ENCODE measurements at places on chromosomes 3 and 15. TPM values are rescaled to one million over a fixed set of nuclear protein-coding genes. Genes with fewer than 3 reads are reported as not detected.

DNA sequence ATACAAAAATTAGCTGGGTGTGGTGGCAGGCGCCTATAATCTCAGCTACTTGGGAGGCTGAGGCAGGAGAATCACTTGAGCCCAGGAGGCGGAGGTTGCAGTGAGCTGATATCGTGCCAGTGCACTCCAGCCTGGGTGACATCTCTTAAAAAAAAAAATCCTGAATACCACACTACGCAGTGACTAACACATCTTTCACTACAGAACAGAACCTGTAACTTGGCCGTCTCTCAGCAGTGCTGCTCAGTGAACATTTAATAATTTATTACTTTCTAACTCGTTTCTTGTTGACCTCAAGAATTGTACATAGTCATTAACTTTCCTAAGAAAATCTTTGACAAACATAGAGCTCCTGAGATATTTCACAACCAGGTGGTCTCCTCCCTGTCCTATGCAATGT lies 3.8 kb downstream of the GREM1 start:
- DNase-seq: no peak

DNA sequence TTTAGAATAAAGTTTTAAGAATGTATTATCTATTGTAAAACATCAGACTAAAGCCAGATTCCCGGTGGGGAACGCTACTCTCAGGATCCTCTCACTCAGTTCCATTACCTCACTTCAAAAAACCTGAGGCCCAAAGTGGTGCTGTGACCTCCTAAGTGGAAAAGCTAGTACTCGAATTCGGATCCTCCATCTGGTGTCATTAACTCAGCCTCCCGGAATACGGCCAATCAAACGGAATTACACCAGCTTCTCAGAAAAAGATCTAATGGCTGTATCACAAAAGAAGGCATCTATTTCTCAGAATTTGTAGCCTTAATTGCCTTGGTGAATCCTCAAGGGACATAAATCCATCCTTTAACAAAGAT lies 627 bp downstream of the ACAD11 start:
- no peak for DNase-seq

DNA sequence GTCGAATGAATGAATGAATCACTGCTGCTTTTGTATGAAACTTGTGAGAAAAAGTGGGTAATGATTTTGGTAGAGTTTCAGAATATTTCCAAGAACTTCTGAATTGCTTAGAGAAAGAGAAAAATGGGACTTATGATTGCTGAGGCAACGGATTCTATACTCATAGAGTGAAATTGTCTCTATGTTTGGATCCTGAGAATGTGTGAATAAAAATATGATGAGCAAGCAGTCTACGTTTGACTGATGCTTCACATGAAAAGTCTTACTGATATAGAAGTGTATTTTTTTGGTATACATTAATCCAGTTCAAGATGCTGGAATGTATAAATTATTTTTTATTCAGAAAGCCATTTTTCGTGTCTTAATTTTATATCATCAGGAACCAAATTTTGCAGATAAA lies 441.1 kb downstream of the NLGN1 start:
- no peak for DNase-seq

DUOX1 gene
- 2.4 TPM for polyA plus RNA-seq

ECE2 gene
- not detected for polyA plus RNA-seq

GRCh38 chr3:124207873-124208485 lies 216.1 kb upstream of the ROPN1 start:
- no peak for DNase-seq

GRCh38 chr3:44624749-44625480 lies at the start of gene ZNF197:
ZNF197 (plus strand) TSS chr3:44625036; CDS start chr3:44629155, 4,119 bp downstream.
- peak; percentile 84 for DNase-seq

EXD1 gene
- 0.10 TPM for polyA plus RNA-seq

- no peak for DNase-seq
These were observed 222.9 kb upstream of the NDN start for GRCh38 chr15:23910030-23910429.

DNA sequence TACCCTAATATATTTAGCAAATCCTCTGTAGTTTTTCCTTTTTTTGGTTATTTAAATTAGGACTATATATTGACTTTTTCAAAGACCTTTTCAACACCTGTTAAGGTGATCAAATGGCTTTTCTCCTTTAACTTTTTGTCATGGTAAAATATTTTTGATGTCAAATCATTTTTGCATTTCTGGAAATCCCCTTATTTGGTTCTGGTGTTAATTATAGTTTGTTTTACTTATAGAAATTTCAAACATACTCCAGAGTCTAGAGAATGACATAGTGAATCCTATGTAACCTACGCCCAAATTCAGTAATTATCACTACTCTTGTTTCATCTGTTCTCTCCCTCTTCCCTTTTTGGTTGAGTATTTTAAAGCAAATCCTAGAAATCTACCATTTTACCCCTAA lies 121.3 kb upstream of the TBL1XR1 start:
- no peak for DNase-seq

KNG1 gene
- polyA plus RNA-seq: 179 TPM

DNA sequence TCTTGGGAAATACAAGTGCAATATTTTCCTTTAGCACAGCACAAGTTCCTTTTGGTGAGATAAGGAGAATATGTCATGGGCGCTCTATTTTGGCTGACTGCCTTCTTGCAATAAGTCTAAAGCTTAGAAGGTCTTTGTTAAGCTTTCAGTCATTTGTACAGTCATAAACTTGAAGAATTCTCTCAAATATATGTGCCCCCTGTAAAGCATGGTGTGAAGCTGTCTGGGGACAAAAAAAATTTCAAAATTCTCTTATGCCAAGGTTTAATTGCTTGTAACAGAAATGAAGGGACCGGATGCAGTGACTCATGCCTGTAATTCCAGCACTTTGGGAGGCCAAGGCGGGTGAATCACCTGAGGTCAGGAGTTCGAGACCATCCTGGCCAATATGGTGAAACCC lies 21.7 kb upstream of the ARID3B start:
- DNase-seq: no peak

PLA2G4E gene
- polyA plus RNA-seq: 0.04 TPM

GRCh38 chr15:90402223-90402622 lies 14.2 kb downstream of the IQGAP1 start:
- DNase-seq: no peak

- DNase-seq: peak; percentile 38
These were observed 593.4 kb upstream of the TGFBR2 start for GRCh38 chr3:30012941-30013543.

CCDC50 gene
- polyA plus RNA-seq: 64.3 TPM

GRCh38 chr3:27688053-27688452 lies 34.1 kb downstream of the EOMES start:
- DNase-seq: no peak

DNA sequence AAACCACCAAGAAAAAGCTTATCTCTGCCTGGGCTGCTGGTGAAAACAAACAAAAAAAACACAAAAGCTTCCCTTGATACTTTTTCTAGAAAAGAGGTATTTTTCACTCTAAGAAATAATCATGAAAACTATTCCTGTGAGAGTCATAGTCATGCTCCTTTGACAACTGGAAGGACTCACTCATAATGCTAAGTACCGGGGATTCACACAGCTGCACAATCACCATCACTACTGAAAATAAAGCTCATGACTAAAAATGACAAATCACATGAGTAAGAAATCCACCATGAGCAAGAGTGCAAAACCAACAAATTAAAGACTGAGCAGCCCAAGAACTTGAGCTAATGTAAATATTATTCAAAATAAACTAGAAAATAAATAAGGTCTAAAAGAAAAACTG lies 10.6 kb upstream of the POU1F1 start:
- no peak for DNase-seq

DNA sequence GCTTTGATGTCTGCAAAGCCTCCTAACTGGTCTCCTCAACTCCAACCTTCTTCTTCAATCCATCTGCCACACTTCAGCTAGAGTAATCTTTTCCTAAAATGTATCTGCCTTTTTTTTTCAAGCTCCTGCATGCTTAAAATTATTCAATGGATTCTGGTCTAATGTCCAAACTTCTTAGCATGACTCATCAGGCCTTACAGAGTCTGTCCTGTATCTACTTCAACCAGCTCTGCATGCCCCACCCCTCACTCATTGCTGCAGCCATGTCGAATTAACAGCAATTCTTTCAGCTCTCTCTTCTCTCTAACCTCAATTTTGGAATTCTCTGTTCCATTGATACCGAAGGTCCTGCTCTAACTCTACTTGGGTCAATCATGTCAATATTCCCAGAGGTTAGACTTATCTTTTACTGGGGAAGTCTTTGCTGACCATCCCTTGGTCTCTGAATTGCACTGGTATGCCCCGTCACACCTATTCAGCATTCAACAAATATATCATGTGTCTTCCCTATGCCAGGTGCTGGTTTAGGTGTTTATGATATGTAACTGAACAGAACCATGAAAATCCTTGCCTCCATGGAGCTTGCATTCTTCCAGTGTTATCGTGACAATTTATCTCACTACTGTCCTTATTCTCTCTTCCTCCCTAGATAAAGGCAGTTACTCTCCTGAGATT lies 88.5 kb upstream of the NANOGP8 start:
- DNase-seq: no peak

DNA sequence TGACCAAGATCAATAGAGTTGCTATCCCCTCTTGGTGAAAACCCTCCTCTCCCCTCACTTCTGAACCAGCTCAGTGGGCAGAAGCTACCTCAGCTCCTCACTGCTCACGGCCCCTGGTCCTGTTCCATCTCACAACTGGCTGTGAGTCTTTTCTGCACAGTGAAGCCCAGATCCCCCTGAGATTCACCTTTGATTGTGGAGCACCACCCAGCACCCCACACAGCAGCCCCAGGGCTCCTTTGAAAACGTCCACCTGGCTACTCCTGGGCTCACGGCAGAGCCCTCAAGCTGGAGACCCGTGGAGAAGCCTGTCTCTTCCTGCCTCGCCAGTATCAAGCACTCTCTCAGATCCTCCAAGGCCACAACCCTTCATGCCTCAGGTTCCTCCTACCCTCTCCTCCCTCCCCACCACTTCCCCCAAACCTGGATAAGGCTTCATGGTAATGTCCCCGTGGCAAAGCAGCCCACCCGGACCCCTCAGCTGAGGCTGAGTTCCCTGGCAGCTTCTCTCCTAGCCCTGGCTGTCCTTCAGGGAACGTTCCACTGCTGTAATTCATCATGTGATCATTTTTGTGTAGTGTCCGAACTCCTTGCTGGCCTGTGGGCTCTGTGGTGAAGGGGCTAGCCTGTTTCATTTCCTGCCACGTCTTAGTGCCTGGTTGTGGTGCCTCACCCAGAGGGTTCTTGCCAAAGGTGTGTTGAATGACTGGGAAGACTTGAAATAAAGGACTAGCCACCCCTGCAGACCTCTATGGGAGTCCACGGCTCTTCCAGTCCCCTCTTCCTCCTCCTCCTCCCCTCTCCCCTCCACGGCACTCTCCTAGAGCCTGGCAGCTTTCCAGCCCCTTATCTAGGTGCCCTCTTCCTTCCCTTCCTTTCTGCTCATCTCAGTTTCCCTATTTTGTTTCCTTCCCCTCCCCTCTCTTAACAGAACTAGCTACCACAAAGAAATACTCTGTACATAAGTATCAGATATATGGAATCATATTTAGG lies 44.5 kb downstream of the KY start:
- DNase-seq: no peak

DNA sequence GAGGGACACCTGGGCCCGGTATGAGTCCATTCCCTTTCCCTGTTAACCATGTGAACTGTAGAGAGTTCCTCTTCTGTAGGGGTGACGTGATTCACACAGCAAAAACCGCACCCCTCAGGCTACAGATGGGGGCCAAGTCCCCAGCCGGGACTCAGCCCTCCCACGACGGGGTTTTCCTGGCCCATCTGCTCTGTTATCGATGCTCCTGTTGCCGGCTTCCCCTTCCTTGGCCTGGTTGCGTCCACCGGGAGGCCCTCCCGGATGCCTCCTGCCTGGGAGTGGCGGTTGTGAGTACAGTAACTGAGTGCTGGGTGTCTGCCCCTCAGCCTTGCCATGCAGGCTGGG lies 817 bp upstream of the PLXNA1 start:
- DNase-seq: no peak

GRCh38 chr15:73078722-73079121 lies 26.5 kb downstream of the NEO1 start:
- no peak for DNase-seq

SLC15A2 gene
- 9.5 TPM for polyA plus RNA-seq

DNA sequence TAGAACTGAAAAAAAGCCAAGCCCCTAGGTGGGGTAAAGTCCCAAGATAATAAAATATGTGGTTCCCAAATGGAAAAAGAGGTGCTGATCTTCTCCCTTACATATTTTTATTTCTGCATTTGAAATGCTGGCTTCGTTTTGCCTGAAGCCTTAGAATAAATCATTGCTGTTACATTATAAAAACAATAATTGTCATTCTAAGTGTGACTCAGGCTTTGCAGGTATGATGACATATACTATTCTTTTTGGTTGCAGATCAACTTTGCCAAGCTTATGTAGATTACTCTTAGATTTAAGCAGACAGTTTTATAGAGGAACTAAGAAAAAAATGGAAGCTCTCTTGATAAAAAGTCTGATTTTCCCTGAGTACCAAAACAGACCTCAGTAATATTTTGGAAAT lies 7.5 kb downstream of the IDH3A start:
- DNase-seq: no peak

SEMA7A gene
- 7.3 TPM for polyA plus RNA-seq

GRCh38 chr3:109284071-109284470 lies 32.2 kb downstream of the DPPA2 start:
- no peak for DNase-seq

DNA sequence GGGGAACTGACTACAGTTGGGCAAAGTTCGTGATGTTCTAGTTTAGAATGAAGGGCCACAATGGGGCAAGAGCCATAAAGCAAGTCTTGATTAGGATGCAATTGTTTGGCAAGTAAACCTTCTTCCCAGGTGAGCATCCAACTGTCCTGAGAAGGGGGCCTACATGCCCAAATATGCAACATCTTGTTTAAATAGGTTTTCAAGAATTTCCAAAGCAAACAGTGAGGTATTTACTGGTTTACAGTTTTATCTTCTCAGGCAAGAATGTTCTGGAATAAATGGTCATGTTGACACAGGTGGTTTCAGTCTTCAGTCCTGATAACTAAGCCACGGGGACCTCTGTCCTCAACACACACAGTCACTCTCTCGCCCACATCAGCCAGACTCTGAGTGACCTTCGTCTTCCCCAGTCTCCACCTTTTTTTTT lies 90.3 kb upstream of the FAM174B start:
- DNase-seq: no peak

GRCh38 chr3:183937601-183938286 lies 53.1 kb upstream of the PARL start:
- DNase-seq: no peak

SERINC4 gene
- not detected for polyA plus RNA-seq

ISLR gene
- 58.5 TPM for polyA plus RNA-seq

DNA sequence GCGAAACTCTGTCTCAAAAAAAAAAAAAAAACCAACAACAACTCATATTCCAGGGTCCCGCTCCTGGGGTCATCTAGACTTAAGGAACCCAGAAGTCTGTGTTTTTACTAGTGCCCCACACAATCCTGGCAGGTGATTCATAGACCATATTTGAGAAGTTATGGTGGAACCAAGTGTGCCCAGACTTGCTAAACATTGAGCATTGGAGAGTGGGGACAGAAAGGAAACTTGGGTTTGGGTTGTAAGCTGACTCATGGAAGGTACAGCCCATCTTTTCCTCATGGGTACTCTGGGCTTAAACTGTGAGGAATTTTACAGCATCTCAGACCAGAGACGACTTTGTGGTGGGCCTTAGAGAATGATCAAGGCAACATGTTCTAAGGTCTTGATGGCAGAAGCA lies 18.3 kb upstream of the IGF2BP2 start:
- no peak for DNase-seq

SAMMSON gene
- 0.04 TPM for polyA plus RNA-seq

Data from right renal pelvis (tissue), 4 donors.